OCI-LY7 (cell line): ENCODE measurements at places on chromosomes 2 and 18. TPM values are rescaled to one million over a fixed set of nuclear protein-coding genes. Genes with fewer than 3 reads are reported as not detected.

Gene GREB1L
- not detected in 2 replicates for total RNA-seq

Gene SRSF7
- total RNA-seq = 278 and 320 TPM in 2 replicates

Gene TNS1
- not detected in 2 replicates for total RNA-seq

Gene TTC39C
- total RNA-seq = 47.0 TPM in 2 replicates

Gene CRYGD
- not detected in 2 replicates for total RNA-seq

Gene GLS
- 93.1 and 103 TPM in 2 replicates for total RNA-seq

Gene SNTG2
- total RNA-seq = not detected in 2 replicates

Gene SPDYA
- total RNA-seq = 1.2 and 1.7 TPM in 2 replicates

Gene ZSWIM2
- total RNA-seq = not detected in 2 replicates

Gene UGT1A10
- not detected in 2 replicates for total RNA-seq

Gene ZNF521
- 2.8 and 4.0 TPM in 2 replicates for total RNA-seq

Gene FNDC4
- not detected in 2 replicates for total RNA-seq

Gene INPP4A
- 27.5 and 28.6 TPM in 2 replicates for total RNA-seq

Gene TLX2
- total RNA-seq = not detected in 2 replicates

Gene ACP1
- 99.0 and 114 TPM in 2 replicates for total RNA-seq

Gene CEP76
- 13.7 and 14.1 TPM in 2 replicates for total RNA-seq

Gene CLIP4
- not detected in 2 replicates for total RNA-seq

Gene MAL
- total RNA-seq = not detected in 2 replicates

Gene KCNS3
- total RNA-seq = not detected in 2 replicates

Gene RNF149
- 16.5 and 17.9 TPM in 2 replicates for total RNA-seq

Gene CRYGC
- total RNA-seq = not detected in 2 replicates

Gene DYNAP
- total RNA-seq = not detected in 2 replicates

Gene FTCDNL1
- 0.40 and 1.6 TPM in 2 replicates for total RNA-seq

Gene CPS1
- 0.20 and 0.27 TPM in 2 replicates for total RNA-seq

Gene GPR17
- not detected in 2 replicates for total RNA-seq

Gene KIF3C
- 10.5 and 11.4 TPM in 2 replicates for total RNA-seq

Gene CCL20
- total RNA-seq = not detected in 2 replicates

Gene ARPC2
- total RNA-seq = 512 and 545 TPM in 2 replicates

Gene HNRNPLL
- 47.2 and 47.9 TPM in 2 replicates for total RNA-seq

Gene ABCB11
- 0.04 TPM in 1 of 2 replicates, not detected in the other for total RNA-seq

Gene XRCC5
- 294 and 344 TPM in 2 replicates for total RNA-seq

Gene PLGLB2
- total RNA-seq = 1.9 and 2.0 TPM in 2 replicates

Gene NT5DC4
- total RNA-seq = not detected in 2 replicates

Gene MAPK4
- not detected in 2 replicates for total RNA-seq

Gene C1QL2
- total RNA-seq = not detected in 2 replicates

Gene UGT1A4
- not detected in 2 replicates for total RNA-seq

Gene CGREF1
- total RNA-seq = not detected in 2 replicates

Gene STARD6
- not detected in 2 replicates for total RNA-seq

Gene TRAF3IP1
- 12.8 and 13.8 TPM in 2 replicates for total RNA-seq

Gene RTP5
- total RNA-seq = not detected in 2 replicates

Gene SGPP2
- total RNA-seq = not detected in 2 replicates

Gene ARHGEF4
- total RNA-seq = 1.3 and 1.7 TPM in 2 replicates

Gene FOSL2
- 0.39 and 1.0 TPM in 2 replicates for total RNA-seq

Gene PCARE
- total RNA-seq = not detected in 2 replicates

Gene RFTN2
- not detected in 2 replicates for total RNA-seq

Gene RESP18
- not detected in 2 replicates for total RNA-seq

Gene DPYSL5
- not detected in 2 replicates for total RNA-seq

Gene CHRNG
- not detected in 2 replicates for total RNA-seq
